ENCODE measurements at places on chromosomes 16 and 17.

GRCh38 chr17:29930409-29931010, 482 bp upstream of the SSH2 start:
- DNase-seq = no peak

- no peak for DNase-seq
Measured at GRCh38 chr17:47957591-47958490, at the start of gene PRR15L. TSS of gene PRR15L (minus strand) at chr17:47957883. CDS start at chr17:47953234, 4,649 bp downstream.

DNA sequence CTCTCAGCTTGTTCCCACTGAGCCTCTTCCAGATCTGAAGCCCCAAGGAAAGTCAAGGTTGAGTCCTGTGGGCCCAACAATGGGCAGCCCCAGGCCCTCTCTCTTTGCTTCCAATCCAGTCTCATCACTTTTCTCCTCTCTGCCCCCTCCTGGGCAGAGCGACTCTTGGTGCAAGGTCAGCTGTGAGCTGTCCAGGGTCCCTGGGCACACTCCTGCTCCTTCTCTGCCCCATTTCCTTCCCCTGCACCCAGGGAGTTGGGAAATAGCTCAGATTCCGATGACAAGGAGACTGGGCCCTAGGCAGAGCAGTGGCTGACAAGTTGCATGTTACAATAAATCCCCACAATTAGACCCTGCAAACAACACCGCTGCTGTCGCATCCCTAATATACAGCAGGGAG, 16.1 kb upstream of the CRHR1 start:
- DNase-seq = no peak

DNA sequence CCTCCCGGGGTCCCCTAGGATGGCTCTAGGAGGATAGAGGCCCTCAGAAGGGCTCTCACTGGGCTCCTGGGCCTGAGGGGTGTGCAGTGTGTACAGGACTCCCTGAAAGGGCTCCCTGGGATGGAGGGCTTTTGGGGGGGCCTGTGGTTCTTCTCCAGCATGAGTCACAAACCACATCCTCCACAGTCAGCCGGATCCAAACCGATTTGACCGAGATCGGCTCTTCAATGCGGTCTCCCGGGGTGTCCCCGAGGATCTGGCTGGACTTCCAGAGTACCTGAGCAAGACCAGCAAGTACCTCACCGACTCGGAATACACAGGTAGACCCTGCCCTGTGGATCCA, 4.5 kb downstream of the TRPV2 start:
- peak; percentile 78 for DNase-seq

DNA sequence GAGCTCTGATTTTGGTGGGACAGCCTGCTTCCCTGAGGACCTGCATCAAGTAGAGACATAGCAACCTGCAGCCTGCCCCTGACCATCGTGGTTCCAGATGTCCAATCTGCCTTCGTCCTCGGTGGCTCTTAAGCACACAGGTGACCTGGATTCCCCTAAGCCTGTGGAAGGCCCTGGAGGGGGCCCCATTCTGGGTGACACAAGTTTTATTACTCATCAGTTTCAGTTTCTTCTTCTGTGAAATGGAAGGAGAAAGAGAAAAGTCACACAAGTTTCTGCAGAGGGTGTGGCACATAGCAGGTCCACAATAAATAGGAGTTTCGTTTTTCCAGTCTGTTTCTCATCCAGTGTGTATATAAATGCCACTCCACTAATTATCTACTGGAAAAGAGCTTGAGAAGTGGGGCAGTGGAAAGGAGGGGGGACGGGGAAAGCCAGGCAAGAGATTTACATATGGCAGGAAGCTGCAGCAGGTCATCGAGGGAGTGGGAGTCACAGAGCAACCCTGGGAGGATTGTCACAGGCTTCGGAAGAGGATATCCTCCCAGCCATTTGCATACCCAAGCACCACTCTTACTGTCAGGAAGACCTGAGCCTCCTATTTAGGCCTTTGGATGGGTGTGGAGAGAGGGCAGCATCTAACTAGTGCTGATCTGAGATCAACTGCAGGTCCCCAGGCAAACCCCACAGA, 10.0 kb upstream of the NOS2 start:
- DNase-seq = peak; percentile 72

- no peak for DNase-seq
Measured at GRCh38 chr17:41914358-41914766, 4.4 kb downstream of the ACLY start.

DNA sequence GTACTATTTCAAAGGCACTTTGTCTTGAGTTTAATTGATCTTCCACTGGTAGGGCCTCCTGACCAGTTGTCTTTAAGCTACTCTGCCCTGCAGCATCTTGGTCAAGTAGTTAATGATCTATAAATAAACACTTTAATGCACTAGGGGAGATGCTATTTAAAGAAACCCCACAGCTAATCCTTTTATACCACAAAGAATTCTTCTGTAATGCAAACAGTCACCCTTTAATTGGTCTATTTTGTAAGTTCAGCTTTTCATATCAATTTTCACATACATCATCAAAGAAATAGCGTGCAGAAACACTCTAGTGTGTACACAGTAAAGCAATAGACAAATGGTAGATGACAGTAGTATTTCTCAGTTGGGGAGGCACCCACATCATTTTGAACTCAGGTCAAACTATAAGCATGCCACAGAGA, 70.3 kb downstream of the PMP22 start:
- no peak for DNase-seq

GRCh38 chr16:30030841-30031413, at the start of gene TLCD3B:
TSS of gene TLCD3B (minus strand) at chr16:30031271. CDS start at chr16:30030527, 744 bp downstream.
- DNase-seq = no peak

DNA sequence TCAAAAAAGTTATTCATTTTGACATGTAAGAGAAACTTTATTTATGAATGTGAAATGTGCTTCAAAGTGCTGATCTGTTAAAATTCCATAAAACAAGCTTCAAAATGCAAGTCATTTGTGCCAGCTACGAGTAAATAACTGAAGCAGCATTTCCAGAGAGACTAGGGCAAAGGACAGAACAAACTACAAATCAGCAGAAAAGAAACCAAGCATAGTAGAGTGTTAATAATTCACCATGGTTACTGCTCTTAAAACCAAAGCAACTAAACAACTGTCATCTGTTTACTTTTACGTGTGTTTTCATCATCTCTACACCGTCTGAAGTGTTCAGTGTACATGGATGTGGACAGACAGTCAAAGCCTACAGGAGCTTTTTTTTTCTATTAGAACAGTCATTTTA, 1.6 kb upstream of the ASPA start:
- no peak for DNase-seq

DNA sequence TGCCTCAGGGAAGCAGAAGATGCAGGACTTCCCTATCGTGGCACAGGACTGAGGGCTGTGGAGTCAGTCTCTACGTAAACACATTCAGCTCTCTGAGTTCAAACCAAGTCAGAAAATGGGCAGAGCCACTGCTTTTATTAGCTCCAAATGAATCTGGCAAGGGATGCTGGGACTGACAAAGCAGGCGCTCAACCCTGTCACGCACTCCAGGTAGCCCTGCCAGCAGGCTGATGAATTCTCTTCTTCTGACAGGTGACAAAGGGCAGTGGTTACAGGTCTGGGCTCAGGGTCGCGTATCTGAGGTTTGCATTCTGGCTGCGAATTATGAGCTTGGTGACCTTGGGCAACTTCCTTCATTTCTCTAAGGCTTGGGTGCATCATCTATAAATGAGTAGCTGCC, 9.4 kb downstream of the RPH3AL start:
- no peak for DNase-seq

- DNase-seq = no peak
Measured at GRCh38 chr17:74532115-74532514, 840 bp upstream of the CD300LB start.

DNA sequence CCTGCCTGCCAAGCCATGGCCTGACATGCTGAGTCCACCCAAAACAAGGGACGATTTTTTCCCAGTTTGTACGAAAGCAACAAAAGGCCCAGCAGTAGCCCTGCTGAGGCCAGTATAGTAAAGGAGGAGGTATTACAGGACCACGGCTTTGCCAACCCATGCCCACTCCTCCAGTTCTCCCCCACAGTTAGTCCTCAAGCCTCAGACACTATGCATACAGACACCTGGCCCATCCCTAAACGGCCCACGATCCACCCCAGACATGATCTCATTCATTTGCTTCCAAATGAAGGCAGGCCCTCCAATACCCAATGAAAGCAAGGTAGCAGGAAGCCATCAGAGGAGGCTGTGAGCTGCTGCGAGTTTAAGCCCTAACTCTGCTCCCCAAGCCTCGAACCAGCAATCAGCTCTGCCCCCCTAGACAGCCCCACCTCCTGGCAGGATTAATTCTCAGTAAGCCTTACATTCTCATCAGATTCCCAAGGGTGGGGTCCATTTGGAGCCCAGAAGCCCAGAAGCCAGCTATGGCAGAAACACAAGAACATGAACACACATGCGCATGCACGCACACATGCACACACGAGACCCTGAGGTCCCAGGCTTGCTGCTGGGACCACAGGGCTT, 4.9 kb downstream of the HDAC5 start:
- no peak for DNase-seq

DNA sequence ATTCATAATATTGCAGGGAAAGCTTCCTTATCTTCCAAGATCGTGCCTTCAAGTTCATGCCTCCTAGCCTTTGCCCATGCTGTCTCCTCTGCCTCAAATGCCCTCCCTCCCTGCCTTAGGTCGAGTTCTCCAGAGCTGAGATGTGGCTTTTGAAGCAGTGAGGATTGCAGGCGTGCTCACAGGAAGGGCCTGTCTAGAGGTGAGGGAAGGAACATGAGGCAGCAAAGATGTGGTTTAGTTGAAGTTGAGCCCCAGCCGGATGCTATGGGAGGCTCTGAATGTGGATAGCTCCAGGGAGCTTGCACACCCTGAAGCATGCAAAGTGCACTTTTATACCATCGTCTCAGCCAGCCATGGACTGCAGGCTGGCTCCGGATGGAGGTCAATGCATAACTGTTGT, 754.6 kb upstream of the EEF2KMT start:
- DNase-seq = no peak

- DNase-seq = no peak
Measured at GRCh38 chr16:11788914-11789313, 8.1 kb downstream of the ZC3H7A start.

DNA sequence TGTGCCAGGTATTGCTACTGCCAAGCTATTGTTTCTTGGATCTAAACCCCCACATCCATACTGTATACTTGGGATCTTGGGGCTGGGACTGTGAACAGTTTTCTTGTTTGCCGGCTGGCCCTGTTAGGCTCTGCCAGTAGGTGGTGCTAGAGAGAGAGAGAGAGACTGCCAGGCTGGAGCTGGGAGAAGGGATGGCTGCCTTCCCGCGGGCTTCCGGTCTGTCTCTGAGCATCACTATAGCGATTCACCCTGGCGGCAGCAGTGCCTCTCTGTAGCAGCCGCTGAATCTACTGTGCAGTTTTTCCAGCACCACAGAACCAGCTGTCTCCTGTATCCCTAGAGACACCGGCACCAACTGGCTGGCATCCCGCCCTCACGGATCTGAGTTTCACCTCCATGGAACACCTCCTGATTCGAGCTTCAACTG, 201.2 kb downstream of the UTP18 start:
- peak; percentile 70 for DNase-seq

- no peak for DNase-seq
Measured at GRCh38 chr17:9389111-9389527, 186.5 kb downstream of the STX8 start.

- no peak for DNase-seq
Measured at GRCh38 chr17:28388106-28388505, 16.6 kb downstream of the SARM1 start.

- no peak for DNase-seq
Measured at GRCh38 chr16:9300252-9300651, 208.8 kb downstream of the HAPSTR1 start.

DNA sequence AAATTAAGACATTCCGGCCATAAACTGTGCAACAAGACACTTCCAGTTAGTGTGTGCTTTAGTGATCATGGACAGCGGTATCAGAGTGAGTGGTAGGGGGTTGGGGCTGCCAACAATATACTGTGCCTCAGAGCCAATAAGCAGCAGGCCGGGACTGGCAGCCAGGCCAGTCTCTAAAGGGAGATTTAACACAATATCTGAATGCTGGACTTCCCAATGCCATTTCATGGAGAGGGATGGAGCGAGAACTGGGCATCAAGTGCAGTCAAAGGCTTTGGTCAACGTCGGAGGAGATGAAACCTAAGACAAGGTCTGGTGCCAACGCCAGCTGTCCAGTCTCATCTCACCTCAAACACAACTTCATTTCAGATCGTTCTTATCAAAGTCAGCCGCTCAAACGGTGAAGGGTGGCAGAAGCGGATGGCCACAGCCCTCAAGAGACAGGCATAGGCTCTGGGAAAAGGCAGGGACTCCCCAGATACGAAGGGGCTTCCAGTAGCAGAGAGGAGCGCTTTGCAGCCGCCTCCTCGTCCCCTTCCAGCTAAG, 935 bp downstream of the USP32 start:
- DNase-seq = peak; percentile 62

DNA sequence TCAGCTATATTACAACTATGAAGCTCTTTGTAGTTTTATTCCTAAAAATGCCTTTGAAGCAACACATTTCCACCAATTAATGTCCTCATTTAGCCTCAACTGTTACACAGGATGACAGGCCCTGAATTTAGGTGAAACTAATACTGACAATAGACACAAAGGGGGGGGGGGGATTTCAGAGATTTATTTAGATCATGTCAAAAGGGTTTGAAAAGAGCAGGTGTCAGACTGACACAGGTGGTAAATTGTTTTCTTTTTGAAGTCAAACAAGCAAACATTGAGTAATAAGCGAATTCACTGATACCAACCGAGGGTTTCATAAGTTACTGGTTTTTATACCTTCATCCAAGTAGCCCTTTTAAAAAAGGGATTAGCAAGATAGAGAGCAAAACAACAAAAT, 40.8 kb downstream of the KANSL1 start:
- no peak for DNase-seq

GRCh38 chr16:88626646-88627045, 11.7 kb upstream of the IL17C start:
- no peak for DNase-seq

GRCh38 chr17:68437979-68438822, 19.1 kb downstream of the WIPI1 start:
- no peak for DNase-seq

- DNase-seq = no peak
Measured at GRCh38 chr17:72945473-72945872, 147.0 kb downstream of the SLC39A11 start.

DNA sequence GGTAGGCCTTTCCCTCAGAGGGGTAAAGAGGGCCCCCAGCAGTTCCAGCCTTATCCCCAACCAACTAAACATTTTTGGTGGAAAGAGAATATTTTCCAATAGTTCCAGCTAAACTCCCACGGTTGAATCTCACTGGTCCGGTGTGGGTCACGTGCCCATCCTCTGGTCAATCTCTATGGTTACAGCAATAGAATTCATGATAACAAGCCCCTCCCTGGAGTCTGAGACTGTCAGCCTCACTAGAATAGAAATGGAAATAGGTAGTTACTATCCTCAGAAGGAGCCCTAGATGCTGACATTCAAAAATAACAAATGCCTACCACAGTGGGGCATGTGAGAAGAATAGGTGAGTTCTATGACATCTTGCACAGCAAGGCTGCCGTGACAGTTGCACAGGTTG, 37.5 kb upstream of the LITAF start:
- DNase-seq = no peak

- no peak for DNase-seq
Measured at GRCh38 chr16:11302977-11303376, 21.8 kb upstream of the PRM1 start.

GRCh38 chr17:13076905-13077304, 59.1 kb upstream of the ELAC2 start:
- DNase-seq = no peak

- DNase-seq = no peak
Measured at GRCh38 chr16:72468582-72468981, 296.6 kb upstream of the PMFBP1 start.

All from stimulated activated effector memory CD8-positive, alpha-beta T cell treated with anti-CD3 and anti-CD28 coated beads, Interleukin-12 subunit alpha, Interleukin-12 subunit beta, amount 100 ng/mL, for 72 hours (primary cell).